ENCODE measurements at places on chromosomes 13 and 19. TPM values are rescaled to one million over a fixed set of nuclear protein-coding genes. Genes with fewer than 3 reads are reported as not detected.

Gene MYDGF
- 175 TPM for total RNA-seq

Gene BRME1
- total RNA-seq = 0.73 TPM

Gene OR4F17
- not detected for total RNA-seq

Gene CALR3
- total RNA-seq = not detected

Gene SLC5A5
- total RNA-seq = not detected

Gene LYPD3
- total RNA-seq = 0.17 TPM

Gene UQCR11
- 59.3 TPM for total RNA-seq

Gene MUC16
- not detected for total RNA-seq

Gene TPM4
- 1,158 TPM for total RNA-seq

Gene SHISA7
- total RNA-seq = not detected

Gene TMEM145
- not detected for total RNA-seq

Gene SBK3
- total RNA-seq = not detected

Gene ZNF132
- total RNA-seq = 12.7 TPM

Gene ZNF729
- not detected for total RNA-seq

Gene DNAAF3
- total RNA-seq = 0.33 TPM

Gene C1QTNF9
- total RNA-seq = not detected

Gene GARRE1
- 8.7 TPM for total RNA-seq

Gene PBX4
- total RNA-seq = 1.6 TPM

Gene ZNF329
- 17.5 TPM for total RNA-seq

Gene TMEM143
- total RNA-seq = 4.1 TPM

All from smooth muscle cell of trachea (primary cell).